ENCODE measurements at places on chromosomes 7 and 10. TPM values are rescaled to one million over a fixed set of nuclear protein-coding genes. Genes with fewer than 3 reads are reported as not detected.

Gene PALD1
- total RNA-seq = 7.6 TPM

Gene WASL
- 35.0 TPM for total RNA-seq

Gene TMEM229A
- not detected for total RNA-seq

DNA sequence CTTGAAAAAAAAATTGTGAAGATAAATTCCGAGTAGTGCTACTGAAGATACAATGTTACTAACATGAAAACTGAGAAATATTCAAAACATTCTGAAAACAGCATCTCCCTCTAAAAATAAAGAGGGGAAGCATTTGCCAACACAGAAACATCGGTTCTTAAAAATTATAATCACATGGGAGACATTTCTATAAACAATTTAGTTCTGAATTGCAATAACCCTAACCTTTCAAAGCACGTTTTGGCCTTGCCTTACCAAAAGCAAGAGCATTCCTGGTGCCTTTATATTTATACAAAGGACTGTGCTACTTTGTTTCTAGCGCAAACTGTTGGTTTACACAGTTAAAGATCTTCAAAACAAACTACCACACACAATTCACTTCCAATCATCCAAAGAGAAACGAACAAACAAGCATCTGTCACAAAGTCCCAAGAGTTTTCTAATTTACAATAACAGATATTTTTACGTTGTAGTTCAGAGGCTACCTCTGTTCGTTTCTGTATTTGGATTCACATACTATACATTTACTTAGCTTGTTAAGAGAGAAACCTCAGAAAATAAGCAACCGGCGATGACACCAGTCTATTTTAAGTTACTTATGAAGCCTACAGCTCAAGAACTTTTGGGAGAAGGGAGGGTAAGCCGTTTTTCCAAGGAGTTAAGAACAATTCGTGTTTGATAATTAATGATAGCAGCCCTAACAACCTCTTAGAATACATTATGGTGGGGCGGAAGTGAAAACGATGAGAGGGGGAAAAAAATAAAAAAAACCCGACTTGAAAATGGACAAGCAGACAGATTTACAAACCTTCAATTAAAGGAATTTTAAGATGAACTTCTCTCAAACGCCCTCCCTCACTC lies 1.3 kb downstream of the ABI1 start:
- DNase-seq = no peak

- no peak for DNase-seq
Measured at GRCh38 chr10:37860494-37861190, 3.2 kb upstream of the ZNF248 start.

- no peak for DNase-seq
Measured at GRCh38 chr10:114364726-114365125, 39.6 kb downstream of the AFAP1L2 start.

GRCh38 chr10:28307267-28307666 lies 4.4 kb upstream of the MPP7 start:
- no peak for DNase-seq

DNA sequence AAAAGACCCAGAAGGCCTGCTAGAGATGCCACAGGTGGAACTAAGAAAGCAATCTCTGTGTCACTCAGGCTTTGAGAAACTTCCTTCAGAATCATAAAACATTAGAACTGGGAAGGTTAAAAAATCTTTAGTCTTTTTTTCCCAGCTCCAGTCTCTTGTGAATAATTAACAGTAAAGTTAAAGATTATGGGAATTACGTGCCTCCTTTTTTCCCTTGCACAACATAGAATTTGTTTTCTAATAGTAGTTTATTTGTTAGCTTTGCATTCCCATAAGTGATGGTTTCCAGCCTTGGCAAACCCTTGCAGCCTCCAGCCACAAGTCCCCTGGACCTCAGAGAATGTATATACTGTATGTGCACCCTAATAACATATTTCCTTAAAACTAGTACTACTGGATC lies 128.3 kb downstream of the TPST1 start:
- DNase-seq = no peak

DNA sequence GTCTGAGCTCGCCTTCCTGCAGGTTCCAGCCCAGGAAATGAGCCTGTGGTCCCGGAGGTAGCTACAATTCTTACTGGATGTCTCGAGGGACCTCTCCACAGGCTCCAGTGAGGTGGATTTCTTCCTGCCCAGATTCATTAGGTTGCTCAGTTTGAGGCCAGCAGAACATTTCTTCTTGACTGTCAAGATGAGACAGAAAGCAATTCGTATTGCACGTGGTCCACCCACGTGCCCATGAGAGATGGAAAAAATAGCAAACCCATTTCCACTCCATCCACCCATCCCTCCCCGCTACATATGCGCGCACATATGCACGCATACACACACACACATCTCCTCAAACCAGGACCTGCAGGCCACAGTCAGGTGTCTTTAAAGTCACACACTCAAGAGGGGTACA lies 68.7 kb downstream of the VWA2 start:
- DNase-seq = no peak

DNA sequence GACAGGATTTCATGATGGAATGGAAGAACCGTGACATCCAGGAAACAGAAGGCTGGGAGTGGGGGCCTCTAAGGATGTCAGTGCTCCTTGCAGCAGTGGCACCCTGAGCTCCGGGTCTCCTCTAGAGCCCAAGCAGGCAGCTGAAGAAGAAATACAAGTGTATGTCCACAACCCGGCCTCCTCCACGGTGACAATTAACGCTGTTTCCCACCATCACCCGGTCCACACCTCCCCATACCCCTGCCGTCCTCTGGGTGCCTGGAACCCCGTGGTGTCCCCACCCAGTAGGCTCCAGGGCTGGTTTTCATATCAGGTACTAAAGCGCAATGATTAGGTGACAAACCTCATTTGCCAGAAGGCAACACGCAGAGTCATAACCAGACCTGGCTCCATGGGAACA lies 30.3 kb downstream of the GRID1 start:
- DNase-seq = no peak
